ENCODE measurements at places on chromosomes 6 and 20. TPM values are rescaled to one million over a fixed set of nuclear protein-coding genes. Genes with fewer than 3 reads are reported as not detected.

DPPA5 gene
- not detected for total RNA-seq

VPS52 gene
- total RNA-seq: 33.9 TPM

ENTPD6 gene
- 76.5 TPM for total RNA-seq

DNA sequence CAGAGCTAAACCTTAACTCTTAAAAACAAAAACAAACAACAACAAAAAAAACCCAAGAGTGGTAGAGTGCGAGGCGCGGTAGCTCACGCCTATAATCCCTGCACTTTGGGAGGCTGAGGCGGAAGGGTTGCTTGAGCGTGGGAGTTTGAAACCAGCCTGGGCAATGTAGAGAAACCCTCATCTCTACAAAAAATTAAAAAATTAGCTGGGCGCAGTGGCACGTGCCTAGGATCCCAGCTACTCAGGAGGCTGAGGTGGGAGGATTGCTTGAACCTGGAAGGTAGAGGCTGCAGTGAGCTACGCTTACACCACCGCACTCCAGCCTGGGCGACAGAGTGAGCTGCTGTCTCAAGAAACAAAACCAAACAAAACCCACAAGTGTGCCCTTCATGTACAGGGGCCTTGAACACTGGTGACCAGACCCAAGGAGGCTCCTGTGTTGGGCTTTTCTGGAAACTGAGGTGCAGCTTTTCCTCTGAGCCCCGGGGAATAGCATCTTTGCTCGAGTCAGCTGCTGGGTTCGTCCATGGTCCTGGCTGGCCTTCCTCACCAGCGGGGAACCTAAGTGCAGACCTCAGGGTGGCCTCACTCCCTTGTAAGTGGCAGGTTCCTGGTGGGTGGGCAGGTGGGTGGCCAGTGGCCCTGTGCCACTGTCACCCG is 39.9 kb downstream of the PYGB start:
- no peak for DNase-seq

DNA sequence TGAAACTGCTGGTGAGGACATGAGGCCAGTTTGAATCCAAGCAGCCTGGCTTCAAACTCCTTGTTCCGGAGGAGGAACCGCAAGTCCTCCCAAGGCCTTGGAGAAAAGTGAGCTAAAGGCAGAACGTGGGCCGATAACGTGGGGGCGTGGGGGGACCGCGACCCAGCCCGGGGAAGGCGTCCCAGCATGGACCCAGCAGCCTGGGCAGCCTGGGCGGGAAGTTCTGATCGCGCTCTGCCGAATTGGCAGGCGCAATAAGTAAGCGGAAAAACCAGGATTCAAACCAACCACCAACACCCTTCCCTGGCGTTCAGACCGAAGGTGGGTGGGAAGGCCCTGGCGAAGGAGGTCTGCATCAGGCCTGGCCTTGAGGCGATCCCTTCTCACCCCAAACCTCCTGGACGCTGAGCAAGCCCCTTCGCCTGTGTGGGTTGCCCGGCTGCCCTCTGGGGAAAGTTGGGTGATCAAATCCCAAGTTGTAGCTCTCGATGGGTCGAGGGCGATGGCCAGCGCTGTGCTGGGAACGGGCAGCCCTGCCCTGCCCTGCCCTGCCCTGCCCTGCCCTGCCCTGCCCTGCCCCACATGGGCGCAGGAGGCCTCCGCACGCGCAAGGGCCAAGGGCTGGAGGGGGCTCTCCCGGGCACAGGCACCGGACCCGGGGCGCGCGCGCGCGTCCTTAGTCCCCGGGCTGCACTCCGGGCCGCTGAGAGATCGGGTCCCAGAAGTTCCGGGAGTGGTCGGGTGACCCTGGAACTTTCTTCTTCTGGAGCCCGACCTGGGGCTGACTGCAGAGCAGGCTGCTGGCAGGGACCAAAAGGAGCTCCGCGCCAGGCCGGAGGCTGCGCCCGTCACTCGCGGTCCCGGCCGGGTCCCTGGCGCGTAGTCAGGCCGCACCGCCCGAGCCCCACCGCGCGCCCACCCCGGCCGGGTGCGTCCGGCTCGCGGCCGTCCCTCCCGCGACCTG is 637 bp upstream of the SLC22A3 start:
- DNase-seq: no peak

DNA sequence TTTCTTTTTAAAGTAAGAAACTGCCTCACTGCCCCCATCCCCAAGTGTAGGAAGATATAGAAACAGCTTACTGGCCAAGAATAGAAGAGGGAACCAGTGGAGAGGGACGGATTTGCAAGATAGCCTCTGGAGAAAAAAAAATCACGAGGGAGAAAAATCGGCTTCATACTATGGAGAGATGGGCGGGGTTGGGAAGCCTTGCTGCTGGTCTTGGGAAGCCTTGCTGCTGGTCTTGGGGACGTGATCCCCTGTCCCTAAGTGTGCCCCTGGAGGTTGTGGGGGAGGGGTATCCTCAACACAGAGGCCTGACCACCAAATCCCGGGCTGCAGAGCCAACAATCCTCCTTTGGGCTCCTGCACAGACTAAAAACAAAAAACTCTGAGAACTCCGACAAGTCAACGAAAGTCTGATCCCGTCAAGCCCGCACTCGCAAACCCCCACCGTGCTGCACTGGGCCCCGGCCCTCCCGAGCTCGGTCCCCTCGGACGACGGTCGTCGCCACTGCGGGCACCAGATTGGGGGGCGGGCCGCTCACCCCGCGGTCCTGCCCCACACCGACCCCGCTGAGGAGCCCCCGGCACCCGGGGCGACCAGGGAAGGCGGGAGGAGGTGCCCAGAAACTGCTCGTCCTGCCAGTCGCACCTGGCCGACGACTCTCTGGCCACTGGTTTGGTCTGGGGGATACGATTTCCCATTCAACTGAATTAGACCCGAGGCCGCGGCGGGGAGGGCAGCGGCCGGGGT is 750 bp downstream of the MAP7 start:
- no peak for DNase-seq

All from epithelial cell of proximal tubule (primary cell).